ENCODE measurements at places on chromosomes 6 and 20.

DNA sequence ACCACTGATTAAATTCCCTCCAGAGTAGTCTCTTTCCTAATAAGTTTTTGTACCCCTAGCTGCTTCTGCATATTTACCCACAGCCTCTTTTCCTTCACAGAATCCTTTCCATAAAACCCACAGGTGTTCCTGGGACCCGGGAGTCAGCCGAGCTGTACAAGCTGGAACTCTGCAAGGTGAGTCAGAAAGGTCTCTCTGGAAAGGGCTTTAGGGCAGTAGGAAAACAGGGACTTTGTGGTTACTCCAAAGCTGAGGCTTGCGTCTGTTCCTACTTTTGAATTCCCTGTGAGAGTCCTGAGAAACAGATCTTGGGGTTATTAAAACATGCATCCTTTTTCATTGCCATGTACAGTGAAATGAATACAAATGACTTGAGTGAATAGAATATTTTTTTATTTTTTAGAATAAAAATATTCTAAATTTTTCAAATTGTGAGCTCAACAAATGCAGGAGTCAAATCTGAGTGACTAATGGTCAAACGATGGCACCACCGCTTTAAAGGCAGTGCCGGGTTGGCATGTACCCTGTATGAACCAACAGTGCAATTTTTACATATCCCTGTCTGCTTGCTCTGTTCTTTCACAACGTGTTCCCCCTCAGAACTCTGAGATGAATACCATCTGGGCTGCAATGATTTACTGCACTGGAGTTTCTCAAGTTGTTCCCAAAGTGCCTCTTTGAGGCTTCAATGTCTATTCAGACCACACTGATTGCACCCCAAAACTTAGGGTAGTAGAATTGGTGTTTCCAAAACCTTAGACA is 78.4 kb downstream of the GFRAL start:
- DNase-seq: no peak

GRCh38 chr20:35174458-35175216 is 2.8 kb downstream of the PROCR start:
- no peak for DNase-seq

DNA sequence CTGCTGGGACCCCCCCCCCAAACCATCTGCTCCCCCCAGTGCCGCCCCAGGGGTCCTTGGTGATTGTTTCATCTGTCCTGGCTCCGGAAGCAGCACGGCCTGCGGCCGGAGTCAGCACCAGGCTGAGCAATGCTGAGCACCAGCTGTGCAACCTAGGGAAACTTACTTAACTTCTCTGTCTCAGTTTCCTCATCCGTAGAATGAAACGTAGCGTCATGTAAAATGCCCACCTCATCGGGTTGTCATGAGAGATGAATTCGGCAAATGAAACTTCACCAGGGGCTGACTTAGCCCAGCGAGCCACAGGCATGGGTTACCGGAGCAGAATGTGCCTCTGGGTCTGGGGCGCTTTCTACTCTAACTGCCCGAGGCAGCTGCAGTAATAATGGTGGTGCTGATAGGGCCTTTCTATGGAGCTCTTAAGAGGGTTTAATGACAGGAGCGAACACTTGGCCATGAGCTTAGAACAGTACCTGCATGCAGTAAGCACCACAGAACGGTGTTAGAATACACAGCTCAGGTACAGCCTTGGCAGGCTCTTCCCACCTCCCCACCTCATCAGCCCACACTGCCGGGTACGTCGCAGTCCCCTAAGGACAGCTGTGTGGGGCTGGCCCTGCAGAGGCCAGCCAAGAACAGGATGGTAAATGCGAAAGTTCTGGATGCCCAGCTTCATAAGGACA is 1.7 kb downstream of the THBS2 start:
- no peak for DNase-seq

DNA sequence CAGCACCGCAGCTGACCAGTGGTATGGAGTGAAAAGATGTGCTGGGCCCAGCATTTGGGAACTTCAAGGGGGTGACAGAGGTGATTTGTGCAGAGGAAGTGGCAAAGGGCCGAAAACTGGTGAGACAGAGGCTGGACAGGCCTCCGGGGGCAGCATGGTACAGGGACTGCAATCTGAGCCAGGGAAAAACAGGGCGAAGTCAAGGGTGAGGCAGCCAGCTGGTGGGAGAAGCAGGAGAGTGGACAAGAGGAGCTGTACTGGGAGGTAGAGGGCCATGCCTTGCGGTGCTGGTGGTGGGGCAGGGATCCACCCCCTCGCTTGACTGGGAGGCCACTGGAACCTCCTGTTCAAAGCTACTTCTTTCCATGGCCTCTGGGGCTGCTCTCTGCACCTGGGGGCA is 7.3 kb upstream of the GFRA4 start:
- DNase-seq: no peak

DNA sequence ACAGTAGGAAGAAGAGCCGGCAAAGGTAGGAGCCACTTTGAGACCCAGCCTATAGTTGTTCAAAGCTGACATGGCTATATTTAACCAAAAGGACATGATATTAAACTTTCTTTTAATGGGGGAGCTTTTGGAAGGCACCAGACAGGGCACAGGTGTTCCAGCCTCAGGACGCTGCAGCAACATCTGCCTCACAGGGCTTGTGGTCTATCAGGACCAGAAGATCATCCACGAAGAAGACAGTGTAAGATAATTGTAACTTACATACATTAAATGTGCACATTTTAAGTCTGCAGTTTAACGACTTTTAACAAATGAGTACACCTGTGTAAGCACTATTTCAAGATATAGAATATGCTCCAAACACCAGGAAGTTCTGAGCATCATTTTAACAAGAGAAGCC is 168.2 kb upstream of the PMEPA1 start:
- no peak for DNase-seq

All from AG08395 (cell line).